ENCODE measurements at places on chromosomes 1 and 21. TPM values are rescaled to one million over a fixed set of nuclear protein-coding genes. Genes with fewer than 3 reads are reported as not detected.

GRCh38 chr1:85262985-85263384 is 3.5 kb upstream of the C1orf52 start:
- H3K4me1 ChIP-seq, result peaks cover 3% of the 10 kb centered on the region
- H3K27ac ChIP-seq, result no peak overlapping the region
- H3K4me3 ChIP-seq, result no peak overlapping the region
- H3K36me3 ChIP-seq, result peaks cover 21% of the 10 kb centered on the region
- H3K27me3 ChIP-seq, result no peaks in the 10 kb centered on the region
- DNase-seq, result no peak

- H3K27ac ChIP-seq, result no peak overlapping the region
- H3K4me3 ChIP-seq, result no peak overlapping the region
- DNase-seq, result no peak
- no peaks in the 10 kb centered on the region for H3K4me1 ChIP-seq
- H3K36me3 ChIP-seq, result no peaks in the 10 kb centered on the region
- no peaks in the 10 kb centered on the region for H3K27me3 ChIP-seq
These were observed 45.3 kb upstream of the GJB5 start for GRCh38 chr1:34709547-34709946.

CFHR2 gene
- not detected for total RNA-seq

RPE65 gene
- total RNA-seq, result under 0.01 TPM

DNA sequence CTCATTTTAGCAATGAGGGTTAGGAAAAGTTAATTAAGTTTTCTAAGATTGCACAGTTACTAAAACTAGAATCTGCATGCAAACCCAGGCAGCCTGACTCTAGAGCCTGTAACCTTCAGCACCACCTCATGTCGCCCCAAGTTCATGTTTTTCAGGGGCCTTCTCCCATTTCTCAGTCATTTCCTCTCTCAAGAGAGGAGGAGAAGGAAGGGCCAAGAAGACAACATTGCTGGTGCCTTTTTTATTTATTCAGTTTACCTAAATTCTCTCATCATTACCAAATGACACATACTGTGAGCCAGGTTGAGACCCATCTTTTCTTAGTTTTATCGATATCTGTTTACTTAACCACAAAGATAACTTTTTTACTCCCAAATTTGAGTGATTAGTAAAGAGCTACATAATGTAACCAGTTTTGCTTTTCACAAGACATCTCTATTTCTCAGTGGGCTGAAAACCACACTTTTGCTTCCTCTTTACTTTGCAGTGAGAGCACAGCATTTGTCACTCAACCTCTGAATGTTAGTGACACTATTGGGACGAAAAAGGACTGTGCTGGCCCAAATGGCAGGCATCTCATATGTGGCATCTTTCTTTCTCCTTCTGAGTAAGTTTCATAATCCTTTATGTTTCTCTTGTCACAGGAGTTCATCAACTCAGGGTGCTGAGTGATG is at the start of gene CD101:
Gene CD101 (plus strand): TSS at position 507 of the 674 bp plus-strand sequence. CDS start 58 bp downstream, at position 565.
- no peak within 1 kb of the TSS for H3K27ac ChIP-seq
- H3K4me1 ChIP-seq, result no peaks in the 10 kb centered on the region
- H3K4me3 ChIP-seq, result no peak within 1 kb of the TSS
- 0 out of 2 replicates have a peak, but pooled peaks cover 2% of the 10 kb centered on the region for H3K27me3 ChIP-seq

Measured in IMR-90 (cell line).